ENCODE measurements at places on chromosomes 1 and 21. TPM values are rescaled to one million over a fixed set of nuclear protein-coding genes. Genes with fewer than 3 reads are reported as not detected.
A peak's percentile ranks its signal among the peaks of the same experiment; 100 is the strongest.

DNA sequence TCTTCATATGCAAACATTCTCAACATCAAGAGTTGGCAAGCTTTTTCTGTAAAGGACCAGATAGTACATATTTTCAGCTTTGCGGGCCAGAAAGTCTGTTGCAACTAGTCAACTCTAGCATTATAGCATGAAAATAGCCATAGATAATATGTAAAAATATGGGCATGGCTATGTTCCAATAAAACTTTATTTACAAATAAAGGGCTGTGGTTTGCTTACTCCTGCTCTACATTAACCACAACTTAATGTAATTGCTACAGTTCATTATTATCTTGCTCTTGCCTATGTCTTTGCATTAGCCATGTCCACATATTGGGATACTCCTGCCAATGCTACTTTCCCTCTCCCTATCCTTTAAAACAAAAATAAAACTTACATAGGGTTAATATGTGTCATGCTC lies 24.5 kb upstream of the CTSK start:
- no peak for DNase-seq

DNA sequence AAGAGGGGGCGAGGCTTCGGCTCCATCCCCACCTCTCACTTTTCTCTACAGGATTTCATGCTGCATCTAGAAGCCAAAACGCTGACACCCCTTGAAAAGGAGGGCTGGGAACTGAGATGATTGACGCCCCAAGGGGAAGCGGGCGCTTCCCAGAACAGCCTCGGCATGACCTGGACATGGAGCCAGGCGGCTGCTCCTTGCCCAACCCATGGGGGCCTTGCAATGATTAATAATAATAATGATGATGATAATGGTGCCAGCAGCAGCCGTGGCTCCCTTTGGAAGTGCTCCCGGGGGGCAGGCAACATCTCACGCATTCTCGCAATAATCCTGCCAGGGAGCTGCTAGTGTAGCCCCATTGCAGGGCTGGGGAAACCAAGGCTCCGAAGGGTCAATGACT lies 78.2 kb downstream of the RAP1GAP start:
- DNase-seq, result no peak

DNA sequence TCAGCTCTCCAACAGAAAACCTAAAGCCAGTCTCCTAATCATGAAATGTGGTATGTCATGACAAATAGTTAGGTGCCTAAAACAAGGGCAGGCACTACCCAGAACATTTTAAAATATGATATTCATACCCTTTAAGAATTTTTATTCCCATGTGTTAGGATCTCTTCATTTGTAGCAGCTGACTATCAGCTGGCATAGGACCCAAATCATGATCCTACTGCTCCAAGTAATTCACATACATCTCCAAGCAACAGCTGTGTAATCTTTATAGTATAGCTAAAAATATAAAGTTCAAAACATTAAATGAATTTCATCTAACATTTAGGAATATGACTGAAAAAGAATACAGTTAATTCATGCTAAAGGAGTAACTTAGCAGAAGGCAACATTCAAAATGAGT lies 57.5 kb downstream of the ENAH start:
- no peak for DNase-seq

Gene ITLN1
- 0.47 TPM for total RNA-seq

DNA sequence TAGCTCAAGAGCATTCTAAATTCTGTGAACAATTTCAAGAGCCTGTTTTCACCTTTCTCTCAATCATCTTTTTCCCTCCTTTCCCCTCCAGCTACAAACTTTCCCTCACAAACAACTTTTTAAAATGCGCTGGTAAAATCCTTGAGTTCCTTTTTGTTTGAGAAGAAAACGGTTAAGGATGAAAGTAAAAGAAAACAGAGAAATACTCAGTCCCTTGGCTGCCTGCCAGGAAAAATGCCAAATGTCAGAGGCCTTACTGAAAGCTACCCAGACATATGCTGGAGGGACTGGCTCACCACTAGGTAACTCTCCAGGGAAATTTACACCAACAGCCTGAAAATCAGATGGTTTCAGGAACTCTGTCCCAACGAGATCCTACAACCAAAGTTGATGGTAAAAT lies 11.0 kb upstream of the SERBP1 start:
- DNase-seq, result no peak

DNA sequence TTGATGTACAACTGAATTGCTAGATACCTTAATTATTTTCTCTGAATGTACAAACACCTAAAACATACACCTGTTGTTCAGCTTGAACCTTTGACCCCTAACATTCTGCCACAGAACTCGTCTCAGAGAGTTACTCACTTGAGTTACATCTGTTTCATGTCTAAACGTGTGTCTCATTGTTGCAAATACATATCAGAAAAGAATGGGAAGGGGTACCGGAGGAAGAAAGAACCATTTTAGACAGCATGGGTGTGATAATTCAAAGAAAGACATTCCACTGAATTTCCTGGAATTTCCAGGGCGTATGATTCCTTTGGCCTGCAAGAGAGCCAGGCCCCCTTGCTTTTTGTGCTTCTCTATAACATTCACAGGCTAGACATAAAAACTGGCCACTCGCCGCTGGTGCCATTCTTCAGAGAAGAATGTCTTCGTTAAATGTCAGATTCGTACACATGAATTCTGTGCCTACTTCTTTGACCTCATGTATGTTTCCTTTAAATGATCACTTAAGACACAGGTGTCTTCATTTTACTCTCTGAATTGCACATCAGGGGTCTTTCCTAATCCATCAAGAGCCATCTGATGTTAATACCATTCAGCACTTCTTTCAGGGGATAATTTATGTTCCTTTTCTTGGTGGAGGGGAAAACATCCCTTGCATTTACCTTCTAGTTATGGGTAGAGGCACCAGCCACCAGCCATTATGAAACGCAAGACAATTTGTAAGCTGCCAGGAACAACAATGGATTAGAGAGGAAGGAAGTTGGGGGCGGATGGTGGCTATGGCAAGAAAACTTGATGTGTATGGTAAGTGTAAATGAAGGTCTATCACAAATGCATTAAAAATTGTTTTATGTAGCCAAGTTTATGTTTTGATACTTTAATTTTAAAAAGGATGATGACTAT lies 12.7 kb downstream of the ATF3 start:
- no peak for DNase-seq

DNA sequence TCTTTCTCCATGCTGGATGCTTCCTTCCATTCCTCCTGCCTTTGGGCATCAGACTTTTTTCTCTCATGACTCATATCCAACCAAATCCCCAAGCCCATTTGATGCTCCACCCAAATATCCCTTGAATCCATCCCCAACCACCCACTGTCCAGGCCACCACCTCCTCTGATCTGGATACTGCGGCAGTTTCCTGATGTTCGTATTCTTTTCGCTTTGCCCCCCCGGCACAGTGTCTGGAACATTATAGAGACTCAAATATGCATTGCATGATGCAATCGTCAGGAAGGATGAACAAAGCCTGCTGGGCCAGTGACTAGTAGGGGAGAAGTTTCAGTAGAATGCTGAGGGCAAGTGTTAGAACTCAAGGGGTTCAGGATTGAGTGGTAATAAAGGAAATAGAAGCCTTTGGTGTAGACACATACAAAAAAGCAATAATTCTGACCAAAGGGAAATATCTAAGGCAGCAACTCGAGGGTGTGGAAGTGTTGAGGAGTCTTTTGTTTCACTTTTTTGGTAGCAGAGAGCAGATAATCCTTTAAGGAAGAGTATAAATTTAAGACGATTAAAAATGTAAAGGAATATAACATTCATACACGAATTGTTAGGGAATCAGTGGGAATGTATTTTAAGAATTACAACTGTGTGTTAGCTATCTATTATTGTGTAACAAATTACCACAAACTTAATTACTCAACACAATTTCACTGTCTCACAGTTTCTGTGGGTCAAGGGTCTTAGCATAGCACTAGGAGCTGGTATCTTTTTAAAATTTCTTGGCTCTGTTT lies 7.5 kb downstream of the S100A11 start:
- no peak for DNase-seq

Gene PAPPA2
- 0.06 TPM for total RNA-seq

Gene CFHR3
- total RNA-seq, result not detected

Gene PTGFR
- total RNA-seq, result 1.1 TPM

DNA sequence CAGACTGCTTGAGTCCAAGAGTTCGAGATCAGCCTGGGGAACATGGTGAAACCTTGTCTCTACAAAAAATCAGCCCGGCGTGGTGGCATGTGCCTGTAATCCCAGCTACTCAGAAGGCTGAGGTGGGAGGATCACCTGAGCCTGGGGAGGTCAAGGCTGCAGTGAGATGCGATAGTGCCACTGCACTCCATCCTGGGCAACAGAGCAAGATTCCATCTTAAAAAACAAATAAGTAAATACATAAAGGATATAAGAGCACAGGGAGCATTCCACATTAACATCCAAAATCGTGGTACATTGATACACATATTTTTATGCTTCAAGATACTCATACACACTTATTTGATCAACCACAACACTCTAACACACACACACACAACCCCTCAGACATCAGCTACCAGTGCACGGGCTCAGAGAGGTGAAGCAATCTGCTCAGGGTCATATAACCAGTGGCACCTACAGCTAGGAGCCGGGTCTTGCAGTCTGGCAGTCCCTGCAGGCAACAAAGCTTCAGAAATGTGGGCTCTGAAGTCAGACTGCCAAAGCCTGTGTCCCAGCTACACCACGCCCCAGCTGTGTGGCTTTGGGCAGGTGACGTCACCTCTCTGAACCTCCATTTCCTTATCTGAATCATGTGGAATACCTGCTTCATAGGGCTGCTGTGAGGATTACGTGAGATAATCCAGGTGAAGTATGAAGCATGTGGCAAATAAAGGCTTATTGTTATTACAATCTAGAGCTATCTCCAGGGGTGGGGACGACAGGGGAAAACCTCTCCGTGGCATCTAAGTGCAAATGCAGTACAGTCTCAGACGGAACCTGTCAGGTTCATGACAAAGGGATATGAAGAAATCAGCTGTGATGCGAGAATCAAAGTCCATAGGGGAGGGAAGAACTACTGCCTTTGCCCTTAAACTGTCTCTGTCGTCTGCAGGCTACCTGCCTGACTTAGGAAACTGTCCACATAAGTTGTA lies 4.8 kb upstream of the CRYBG2 start:
- DNase-seq, result no peak

- DNase-seq, result no peak
Observed at GRCh38 chr1:246709196-246709595, 15.0 kb upstream of the SCCPDH start.

Gene CYP2J2
- total RNA-seq, result 21.7 TPM

Gene C21orf58
- 3.0 TPM for total RNA-seq

DNA sequence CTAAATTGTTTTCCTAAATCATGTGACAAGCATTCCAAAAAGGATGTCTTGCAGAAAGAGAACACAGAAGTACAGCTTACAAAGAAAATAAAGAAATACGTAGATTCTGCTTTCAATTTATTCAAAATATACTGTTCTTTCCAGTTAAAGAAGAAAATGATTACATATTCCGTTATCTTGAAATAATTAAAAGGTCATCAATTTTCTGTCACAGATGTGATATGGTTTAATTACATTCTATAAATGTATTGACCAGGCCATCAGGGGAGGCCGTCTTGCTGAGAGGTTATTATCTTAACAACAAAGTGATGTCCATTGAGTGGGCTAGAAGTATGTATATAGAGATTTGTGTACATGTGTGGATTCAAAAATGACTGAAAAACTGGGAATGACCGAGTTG lies 432.9 kb downstream of the SETD4 start:
- DNase-seq, result no peak

GRCh38 chr1:85581802-85582686 lies 1.5 kb downstream of the CCN1 start:
- peak; percentile 22 for DNase-seq

Gene NEK2
- total RNA-seq, result not detected

- peak; percentile 34 for DNase-seq
Observed at GRCh38 chr21:44432841-44433790, 22.2 kb upstream of the LRRC3 start.

Gene PLEKHA6
- 1.5 TPM for total RNA-seq

Gene OR2G2
- total RNA-seq, result not detected

Gene OR2T34
- total RNA-seq, result not detected

Gene CRABP2
- 0.71 TPM for total RNA-seq

- DNase-seq, result peak; percentile 31
Observed at GRCh38 chr1:44030605-44031251, 534 bp downstream of the SLC6A9 start.

GRCh38 chr1:105459759-105460158 lies 1596.7 kb upstream of the PRMT6 start:
- DNase-seq, result no peak

Gene AKT3
- 16.3 TPM for total RNA-seq

Gene DDR2
- 6.0 TPM for total RNA-seq

Gene IL12RB2
- total RNA-seq, result 3.3 TPM

Gene IQGAP3
- total RNA-seq, result 0.08 TPM

Gene GBP6
- not detected for total RNA-seq

Gene DUSP23
- total RNA-seq, result 28.0 TPM

- DNase-seq, result peak; percentile 87
Observed at GRCh38 chr1:18913065-18913835, 10.9 kb upstream of the ALDH4A1 start.

DNA sequence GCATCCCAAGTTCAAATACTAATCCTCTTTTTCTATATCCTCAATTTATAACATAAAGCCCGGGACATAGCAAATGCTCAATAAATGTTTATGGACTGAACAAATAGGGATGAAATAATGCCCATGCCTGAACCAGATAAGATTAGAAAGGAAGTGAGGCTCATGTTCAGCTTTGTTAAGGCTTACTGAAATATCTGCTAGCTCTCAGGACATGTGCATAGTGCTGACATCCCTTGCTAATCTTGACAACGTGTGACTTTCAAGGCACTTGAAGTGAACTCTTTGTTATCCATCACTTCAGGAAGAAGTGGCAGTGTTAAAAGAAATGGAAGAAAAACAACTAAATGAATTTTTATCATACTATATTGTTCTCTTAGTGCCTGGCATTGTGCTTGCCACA lies 260.3 kb upstream of the SGIP1 start:
- DNase-seq, result no peak

- no peak for DNase-seq
Observed at GRCh38 chr21:42393443-42393950, 2.4 kb downstream of the TMPRSS3 start.

DNA sequence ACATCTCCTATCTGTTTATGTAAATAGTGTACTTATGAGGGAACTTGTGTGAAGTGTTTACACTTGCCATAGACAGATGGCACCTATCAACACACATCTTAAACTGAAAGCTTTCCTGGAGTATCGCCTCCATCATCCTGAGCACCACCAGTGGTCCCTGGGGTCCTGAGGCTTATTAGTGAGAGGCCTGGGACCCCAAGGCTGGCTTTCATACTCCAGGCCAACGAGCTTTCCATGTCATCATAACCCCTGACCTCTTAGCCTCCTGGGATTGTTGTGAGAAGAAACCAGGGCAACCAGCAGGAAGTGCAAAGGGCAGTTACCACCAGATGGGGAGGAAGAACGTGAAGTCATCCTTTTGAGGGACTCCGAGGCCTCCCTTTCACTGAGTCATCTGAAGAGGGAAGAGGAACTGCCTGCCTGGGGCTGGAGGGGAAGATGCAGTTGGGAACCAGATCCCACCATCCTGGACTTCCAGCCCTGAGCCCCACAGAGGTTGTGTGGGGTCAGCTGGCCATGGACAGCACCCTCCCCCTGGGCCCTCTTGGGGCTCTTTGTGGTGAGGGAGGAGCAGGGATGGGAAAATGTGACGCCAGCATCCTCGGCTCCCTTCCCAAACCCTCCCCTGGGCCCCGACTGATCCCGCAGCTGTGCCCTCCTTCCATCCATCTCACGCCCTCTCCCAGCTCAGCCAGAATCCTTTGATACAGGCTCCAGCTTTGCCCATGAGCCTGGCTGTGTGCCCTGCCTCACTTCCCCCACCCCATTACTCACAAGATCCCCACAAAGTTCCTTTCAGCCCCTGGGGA lies 5.8 kb downstream of the INKA2 start:
- peak; percentile 88 for DNase-seq

All from psoas muscle (tissue), 8 donors.